Aorta (tissue), 5 donors: ENCODE measurements at places on chromosomes 13 and 19. TPM values are rescaled to one million over a fixed set of nuclear protein-coding genes. Genes with fewer than 3 reads are reported as not detected.

- no peak for DNase-seq
Observed at GRCh38 chr19:21626091-21626490, 120.7 kb downstream of the ZNF429 start.

- DNase-seq, result no peak
Observed at GRCh38 chr19:34512254-34512822, 30.8 kb downstream of the WTIP start.

DNA sequence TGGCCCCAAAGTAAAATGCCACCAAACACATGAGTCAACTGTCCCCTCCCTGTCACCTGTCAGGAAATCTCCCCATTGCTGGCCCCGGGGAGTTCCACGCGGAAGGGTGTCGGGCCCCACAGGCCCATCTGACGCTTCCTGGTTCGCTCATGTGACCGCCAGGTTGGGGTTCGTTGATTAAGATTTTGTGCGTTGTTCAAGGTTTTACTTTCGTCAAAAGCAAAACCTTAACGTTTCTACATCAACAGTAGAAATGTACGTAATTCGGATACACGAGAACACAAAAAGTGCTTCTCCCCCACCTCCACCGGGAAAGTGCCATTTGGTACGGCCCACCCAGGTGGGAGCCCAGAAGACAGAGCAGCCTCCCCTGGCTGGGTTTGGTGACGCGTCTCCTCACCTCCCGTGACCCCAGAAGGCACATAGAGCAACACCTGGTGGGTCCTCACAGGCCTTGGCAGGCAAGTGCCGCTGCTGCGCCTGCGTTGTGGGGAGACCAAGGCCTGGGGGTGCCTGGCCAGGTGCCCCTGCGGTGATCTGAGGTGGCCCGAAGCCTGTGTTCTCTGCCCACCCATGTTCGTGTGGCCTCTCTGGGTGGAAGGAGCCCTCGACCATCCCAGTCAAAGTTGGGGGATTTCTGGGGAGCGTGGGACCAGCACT, 161.6 kb downstream of the KDM4B start:
- DNase-seq, result no peak

- no peak for DNase-seq
Observed at GRCh38 chr13:23639674-23640073, 69.5 kb downstream of the TNFRSF19 start.

MISP3 gene
- total RNA-seq, result 2.2 TPM

DNA sequence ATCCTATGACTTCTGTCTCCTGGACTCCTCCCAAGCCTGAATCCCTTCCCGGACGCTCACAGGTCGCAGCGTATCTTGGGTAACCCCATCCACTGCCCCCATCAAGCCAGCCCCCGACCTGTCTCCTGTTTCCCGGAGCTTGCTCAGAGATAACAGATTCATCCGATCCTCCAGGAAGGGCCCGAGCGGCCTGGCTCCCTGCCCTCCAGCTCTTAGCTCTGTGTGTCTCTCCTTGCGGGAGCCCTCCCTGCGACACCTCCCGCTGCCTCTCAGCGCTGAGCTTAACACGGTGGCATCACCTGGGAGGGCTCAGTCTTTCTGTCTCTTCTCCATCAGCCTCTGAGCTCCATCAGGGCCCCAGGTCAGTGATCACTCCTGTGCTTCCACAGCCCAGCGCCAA, 4.3 kb upstream of the TMEM255B start:
- DNase-seq, result peak; percentile 71

KRTDAP gene
- not detected for total RNA-seq

DNA sequence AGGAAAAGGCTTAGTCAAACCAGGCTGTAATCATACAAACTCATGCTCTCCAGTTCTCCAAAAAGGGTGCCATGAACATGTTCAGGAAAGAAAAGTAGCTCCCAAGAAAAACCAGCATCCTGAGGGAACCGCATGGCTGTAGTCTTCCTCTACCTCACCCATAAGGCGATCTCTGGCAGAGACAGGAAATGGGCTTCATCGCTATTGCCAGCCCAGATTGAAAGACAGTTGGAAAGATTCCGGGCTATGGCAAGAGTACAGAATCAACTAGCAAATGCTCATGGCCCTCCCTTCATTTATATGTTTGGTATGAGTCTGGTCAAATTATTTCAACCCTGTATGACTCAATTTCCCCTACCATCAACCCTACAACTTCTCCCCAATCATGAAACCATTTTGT, 140.1 kb downstream of the LHFPL6 start:
- no peak for DNase-seq

RBM26 gene
- 37.5 TPM for total RNA-seq

GRCh38 chr13:51912091-51912490, 50.3 kb downstream of the CCDC70 start:
- DNase-seq, result no peak

ZNF491 gene
- total RNA-seq, result 4.8 TPM

GRCh38 chr19:30183807-30184490, 188.2 kb upstream of the ZNF536 start:
- DNase-seq, result no peak

- DNase-seq, result no peak
Observed at GRCh38 chr13:70191034-70191433, 82.8 kb upstream of the KLHL1 start.
